Left lung (tissue), 14 donors: ENCODE measurements at places on chromosomes 12 and 14. TPM values are rescaled to one million over a fixed set of nuclear protein-coding genes. Genes with fewer than 3 reads are reported as not detected.

- no peak overlapping the region for H3K4me3 ChIP-seq
- H3K4me1 ChIP-seq, result peaks cover 23% of the 10 kb centered on the region
- no peak overlapping the region for H3K27ac ChIP-seq
- DNase-seq, result no peak
- peaks cover 9% of the 10 kb centered on the region for H3K27me3 ChIP-seq
Observed at GRCh38 chr14:103867523-103867953, 20.2 kb upstream of the PPP1R13B start.

DNA sequence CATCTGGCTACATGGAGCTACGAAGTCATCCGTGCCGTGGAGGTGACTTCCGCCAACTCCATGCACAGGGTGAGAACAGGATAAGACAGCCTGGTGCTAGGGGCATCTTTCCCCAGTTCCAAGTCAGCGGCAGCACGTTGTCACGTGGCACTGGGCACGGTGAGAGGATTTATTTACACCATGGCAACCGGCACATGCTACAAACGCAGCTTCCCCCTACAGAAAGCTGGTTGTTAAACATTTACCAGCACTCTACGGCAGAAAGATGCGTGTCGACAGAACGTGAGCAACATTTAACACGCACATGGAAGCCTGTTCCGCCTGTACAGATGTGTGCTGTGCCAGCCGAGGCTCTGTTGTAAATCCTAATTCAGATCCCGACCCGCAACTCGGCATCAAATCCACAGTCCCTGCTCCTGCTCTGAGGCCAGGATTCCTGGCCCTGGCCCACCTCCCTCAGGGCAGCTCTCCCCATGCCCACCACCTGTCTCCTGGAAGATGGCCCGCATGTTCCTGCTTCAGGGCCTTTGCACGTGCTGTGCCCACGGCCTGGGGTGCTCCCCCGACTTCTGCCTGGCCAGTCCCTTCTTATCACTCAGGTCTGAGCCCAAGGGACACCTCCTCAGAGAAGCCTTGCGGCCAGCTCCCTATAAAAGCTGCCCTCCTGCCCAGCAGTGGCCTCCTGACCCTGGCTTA is 114.1 kb downstream of the RFLNA start:
- no peak overlapping the region for H3K4me3 ChIP-seq
- H3K4me1 ChIP-seq, result peaks cover 9% of the 10 kb centered on the region
- no peak overlapping the region for H3K27ac ChIP-seq
- no peak for DNase-seq
- H3K36me3 ChIP-seq, result no peaks in the 10 kb centered on the region

DNA sequence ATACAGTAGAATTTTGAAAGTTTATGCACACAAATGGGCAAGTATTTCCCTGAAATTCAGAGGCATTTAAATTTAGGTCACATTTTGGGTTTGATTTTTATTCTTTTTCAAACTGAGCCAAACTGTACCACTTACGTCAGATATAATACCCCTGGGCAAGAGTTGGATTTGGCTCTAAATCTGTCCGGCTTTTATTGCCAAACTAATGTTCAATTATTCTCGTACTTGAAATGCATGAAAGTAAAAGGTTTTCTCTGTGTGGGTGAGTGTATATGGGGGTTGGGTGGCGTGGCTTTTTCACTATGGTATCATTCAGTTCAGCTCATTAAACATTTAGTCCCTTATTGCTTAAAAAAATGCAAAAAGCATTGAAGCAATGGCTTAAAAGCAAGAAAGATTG is 55.9 kb downstream of the SLCO1C1 start:
- DNase-seq, result no peak
- H3K4me3 ChIP-seq, result no peak overlapping the region
- no peaks in the 10 kb centered on the region for H3K27me3 ChIP-seq
- no peaks in the 10 kb centered on the region for H3K4me1 ChIP-seq
- H3K27ac ChIP-seq, result no peak overlapping the region

DNA sequence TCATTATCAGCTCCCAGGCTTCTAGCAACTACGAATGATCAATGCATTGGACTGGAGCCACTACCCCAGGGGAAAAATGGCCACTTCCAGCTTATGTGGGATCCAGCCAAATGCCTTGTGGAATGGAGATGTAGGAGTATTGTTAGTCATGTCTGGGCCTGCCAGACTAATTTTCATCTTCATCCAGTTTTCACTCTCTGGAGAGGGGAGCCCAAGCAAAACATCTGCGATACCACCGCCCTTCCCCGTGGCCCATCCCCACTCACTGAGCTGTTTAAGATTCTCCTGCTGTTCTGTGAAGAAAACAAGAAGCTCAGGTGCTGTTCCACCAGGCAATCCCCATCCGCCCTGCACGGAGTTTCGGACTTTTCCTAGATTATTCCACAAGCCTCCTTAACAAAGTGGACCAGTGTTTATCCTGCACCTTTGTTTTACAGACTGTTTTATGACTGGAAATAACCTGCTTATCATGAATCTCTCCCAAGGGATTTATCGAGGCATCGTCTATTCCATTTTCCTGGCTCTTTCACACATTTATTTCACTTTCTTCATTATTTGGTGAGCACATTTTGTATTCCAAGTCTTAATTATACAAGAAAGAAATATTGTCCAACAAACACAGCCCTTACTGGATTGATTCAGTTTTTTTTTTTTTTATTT is 35.5 kb upstream of the MAX start:
- no peak for DNase-seq
- H3K4me1 ChIP-seq, result no peaks in the 10 kb centered on the region
- no peak overlapping the region for H3K4me3 ChIP-seq
- H3K27ac ChIP-seq, result no peak overlapping the region
- no peaks in the 10 kb centered on the region for H3K36me3 ChIP-seq
- no peaks in the 10 kb centered on the region for H3K27me3 ChIP-seq

DNA sequence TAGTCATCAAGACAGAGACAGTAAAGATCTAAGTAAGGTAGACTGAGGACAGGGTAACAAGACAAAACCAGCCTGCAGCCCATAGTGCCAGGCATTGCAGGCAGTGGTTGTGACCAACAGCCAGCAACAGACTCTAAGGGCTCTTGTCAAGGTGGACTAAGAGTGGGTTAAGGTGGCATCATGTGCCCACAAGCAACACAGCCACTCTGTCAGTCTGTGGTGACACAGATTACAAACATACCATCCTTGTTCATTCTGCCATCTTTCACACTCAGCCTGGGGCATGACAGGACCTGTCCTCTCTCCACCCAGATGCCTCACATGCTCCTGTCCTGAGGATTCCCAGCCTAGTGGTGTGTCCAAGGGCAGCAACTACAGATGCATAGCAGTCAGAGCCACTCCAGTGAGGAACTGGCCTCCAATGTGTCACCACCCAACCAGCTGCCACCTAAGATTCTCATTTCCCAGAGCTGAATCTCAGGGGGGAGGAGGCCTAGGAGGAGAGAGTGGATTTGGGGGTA is 28.3 kb downstream of the VDR start:
- H3K27me3 ChIP-seq, result no peaks in the 10 kb centered on the region
- H3K36me3 ChIP-seq, result no peaks in the 10 kb centered on the region
- H3K4me1 ChIP-seq, result no peaks in the 10 kb centered on the region
- no peak overlapping the region for H3K27ac ChIP-seq
- no peak for DNase-seq

DNA sequence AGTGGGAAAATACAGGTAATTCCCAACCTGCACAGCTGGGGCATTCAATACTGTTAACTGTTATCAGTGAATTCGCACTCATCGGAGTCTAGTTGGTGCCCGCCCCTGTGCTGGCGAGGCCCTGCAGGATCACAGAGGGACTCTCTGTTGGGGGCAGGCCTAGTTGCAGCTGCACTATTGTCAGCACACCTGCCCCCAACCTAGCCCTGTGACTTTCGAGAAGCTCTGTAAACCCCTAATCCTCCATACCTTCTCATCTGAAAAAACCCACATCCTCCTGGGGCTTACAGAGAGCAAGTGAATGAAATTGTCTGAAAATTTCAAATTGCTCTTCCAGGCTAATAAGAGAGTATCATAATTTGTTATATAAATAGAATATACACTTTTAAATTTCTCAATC is 132.2 kb upstream of the NUDT4 start:
- peaks cover 7% of the 10 kb centered on the region for H3K4me1 ChIP-seq
- no peak overlapping the region for H3K27ac ChIP-seq
- H3K36me3 ChIP-seq, result no peaks in the 10 kb centered on the region
- no peaks in the 10 kb centered on the region for H3K27me3 ChIP-seq

DNA sequence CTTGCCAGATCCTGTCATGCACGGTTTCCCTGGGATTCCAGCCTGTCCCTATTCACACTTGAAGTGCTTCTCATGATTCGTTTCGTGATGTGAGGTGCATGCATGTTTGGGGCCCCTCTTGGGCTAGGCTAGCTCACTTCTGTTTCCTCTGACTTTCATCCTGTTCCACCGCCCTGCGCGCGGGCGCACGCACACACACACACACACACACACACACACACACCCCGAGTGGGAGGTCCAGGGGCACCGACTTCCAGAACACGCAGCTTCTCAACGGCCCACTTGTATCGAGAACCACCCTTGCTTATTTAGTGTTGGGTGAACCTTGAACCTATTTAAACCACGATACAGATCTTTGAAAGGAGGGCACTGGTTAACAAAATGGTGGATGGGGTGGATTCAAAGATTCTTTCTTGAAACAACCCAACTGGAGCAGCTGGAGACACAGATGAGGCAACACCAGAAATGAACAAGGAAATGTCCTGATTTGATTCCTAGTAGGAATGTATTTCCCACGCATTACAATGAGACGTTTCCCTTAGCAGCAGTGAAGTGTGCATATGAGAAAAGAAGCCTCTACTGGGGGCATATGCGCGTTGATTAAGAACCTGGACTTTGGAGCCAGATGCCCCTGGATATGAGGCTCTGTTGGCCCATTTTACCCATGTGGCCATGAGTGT is 16.3 kb downstream of the ELK3 start:
- no peaks in the 10 kb centered on the region for H3K27me3 ChIP-seq
- no peak for DNase-seq
- no peak overlapping the region for H3K27ac ChIP-seq
- peaks cover 3% of the 10 kb centered on the region for H3K4me1 ChIP-seq
- no peak overlapping the region for H3K4me3 ChIP-seq
- no peaks in the 10 kb centered on the region for H3K36me3 ChIP-seq

- no peaks in the 10 kb centered on the region for H3K4me1 ChIP-seq
Observed at GRCh38 chr14:98070536-98070935, 1201.5 kb downstream of the BCL11B start.

GRCh38 chr14:105248368-105249181 is at the start of gene BTBD6:
TSS of gene BTBD6 (plus strand) at chr14:105248533. CDS start at chr14:105248712, 179 bp downstream.
- DNase-seq, result peak; percentile 97
- peaks cover 30% of the 10 kb centered on the region for H3K4me1 ChIP-seq
- H3K27ac ChIP-seq, result peak within 1 kb of the TSS; percentile 83
- H3K4me3 ChIP-seq, result peak within 1 kb of the TSS; percentile 56
- no peaks in the 10 kb centered on the region for H3K36me3 ChIP-seq

The NTS gene
- total RNA-seq, result 5.4 TPM

GRCh38 chr12:41881891-41882805 is 262.5 kb downstream of the GXYLT1 start:
- DNase-seq, result no peak
- no peaks in the 10 kb centered on the region for H3K4me1 ChIP-seq
- no peaks in the 10 kb centered on the region for H3K27me3 ChIP-seq
- no peak overlapping the region for H3K4me3 ChIP-seq
- H3K36me3 ChIP-seq, result no peaks in the 10 kb centered on the region

GRCh38 chr12:126084480-126084879 is 1019.2 kb downstream of the AACS start:
- DNase-seq, result no peak
- H3K4me3 ChIP-seq, result no peak overlapping the region
- no peaks in the 10 kb centered on the region for H3K4me1 ChIP-seq
- no peaks in the 10 kb centered on the region for H3K27me3 ChIP-seq
- no peaks in the 10 kb centered on the region for H3K36me3 ChIP-seq

- no peaks in the 10 kb centered on the region for H3K4me1 ChIP-seq
- no peaks in the 10 kb centered on the region for H3K36me3 ChIP-seq
- no peak overlapping the region for H3K27ac ChIP-seq
- H3K27me3 ChIP-seq, result no peaks in the 10 kb centered on the region
- H3K4me3 ChIP-seq, result no peak overlapping the region
Observed at GRCh38 chr12:114762490-114763110, 78.6 kb upstream of the TBX3 start.

The SERPINA12 gene
- not detected for total RNA-seq

- peaks cover 6% of the 10 kb centered on the region for H3K4me1 ChIP-seq
- H3K27me3 ChIP-seq, result no peaks in the 10 kb centered on the region
- H3K27ac ChIP-seq, result no peak overlapping the region
- DNase-seq, result no peak
- H3K36me3 ChIP-seq, result no peaks in the 10 kb centered on the region
Observed at GRCh38 chr12:67593461-67594330, 54.8 kb upstream of the DYRK2 start.

DNA sequence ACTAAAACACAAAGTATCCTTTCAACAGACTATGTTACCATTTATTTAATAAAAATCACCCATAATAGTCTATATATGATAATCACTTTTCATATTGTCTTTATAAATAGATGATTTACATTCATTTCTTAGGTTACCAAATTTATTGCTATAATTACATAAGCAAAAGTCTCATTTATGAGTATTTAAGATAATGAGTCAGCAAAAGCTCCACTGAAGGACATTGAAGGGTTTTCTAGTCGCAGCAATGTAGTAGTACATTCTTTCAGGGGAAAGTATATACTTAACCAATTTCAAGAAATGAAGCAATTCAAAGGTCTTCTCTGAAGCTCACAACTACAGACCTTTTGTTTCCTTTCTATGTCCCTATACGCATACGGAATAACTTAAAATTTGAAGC is 110.9 kb downstream of the NOVA1 start:
- H3K36me3 ChIP-seq, result no peaks in the 10 kb centered on the region
- no peaks in the 10 kb centered on the region for H3K4me1 ChIP-seq
- H3K27ac ChIP-seq, result no peak overlapping the region
- DNase-seq, result no peak

The GUCY2C gene
- total RNA-seq, result not detected

DNA sequence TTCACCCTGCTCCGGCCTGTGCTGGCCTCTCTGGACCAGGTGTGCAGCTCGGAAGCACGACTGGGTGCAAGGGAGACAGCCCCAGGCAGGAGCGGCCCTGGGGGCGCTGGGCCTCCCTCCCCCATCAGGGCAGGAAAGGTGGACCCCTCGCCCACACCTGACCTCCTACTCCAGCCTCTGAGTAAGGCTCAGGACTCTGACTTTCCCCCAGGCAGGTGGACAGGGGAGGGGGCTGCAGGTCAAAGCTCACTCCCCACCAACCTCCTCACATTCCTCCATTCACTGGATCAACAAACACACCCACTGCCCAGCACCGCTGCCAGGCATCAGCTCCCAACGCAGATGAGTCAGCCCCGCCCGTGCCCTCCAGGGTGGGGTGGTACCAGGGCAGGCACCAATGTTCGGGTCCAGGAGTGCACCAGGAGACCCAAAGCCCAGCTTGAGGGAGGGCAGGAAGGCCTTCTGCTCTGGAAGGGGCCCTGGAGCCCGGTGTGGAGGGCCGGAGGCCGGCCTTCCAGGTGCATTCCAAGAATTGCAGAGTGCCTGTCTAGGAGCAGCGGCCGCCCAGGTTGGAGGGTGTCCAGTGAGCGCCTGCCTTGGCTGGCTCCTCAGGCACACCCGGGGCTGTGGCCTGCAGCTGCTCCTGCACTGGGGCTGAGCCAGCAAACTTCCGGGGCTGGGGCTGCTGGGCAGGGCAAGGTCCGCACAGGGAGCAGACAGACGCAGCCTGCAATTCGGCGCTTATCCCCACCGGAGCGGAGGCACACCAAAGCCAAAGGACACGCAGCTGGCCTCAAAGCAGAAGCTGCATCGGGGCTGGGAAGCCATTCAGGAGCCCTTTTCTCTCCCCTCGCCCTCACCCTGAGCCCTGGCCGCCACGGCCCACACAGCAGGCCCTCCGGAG is 1.6 kb upstream of the INF2 start:
- H3K4me1 ChIP-seq, result peaks cover 61% of the 10 kb centered on the region
- H3K27me3 ChIP-seq, result no peaks in the 10 kb centered on the region
- no peak overlapping the region for H3K4me3 ChIP-seq
- peak; percentile 64 for DNase-seq
- H3K27ac ChIP-seq, result peak overlapping the region; percentile 80
- no peaks in the 10 kb centered on the region for H3K36me3 ChIP-seq

The FOXG1 gene
- not detected for total RNA-seq

The TAS2R20 gene
- total RNA-seq, result 1.7 TPM
